ENCODE measurements at places on chromosomes 1 and 21. TPM values are rescaled to one million over a fixed set of nuclear protein-coding genes. Genes with fewer than 3 reads are reported as not detected.

NUDT17 gene
- total RNA-seq = 1.8 TPM

MINDY1 gene
- 6.6 TPM for total RNA-seq

DNAJC28 gene
- total RNA-seq = 2.6 TPM

CYB561D1 gene
- total RNA-seq = 9.2 TPM

NCMAP gene
- total RNA-seq = not detected

TCHH gene
- total RNA-seq = not detected
